ENCODE measurements at places on chromosomes 1 and 21.

DNA sequence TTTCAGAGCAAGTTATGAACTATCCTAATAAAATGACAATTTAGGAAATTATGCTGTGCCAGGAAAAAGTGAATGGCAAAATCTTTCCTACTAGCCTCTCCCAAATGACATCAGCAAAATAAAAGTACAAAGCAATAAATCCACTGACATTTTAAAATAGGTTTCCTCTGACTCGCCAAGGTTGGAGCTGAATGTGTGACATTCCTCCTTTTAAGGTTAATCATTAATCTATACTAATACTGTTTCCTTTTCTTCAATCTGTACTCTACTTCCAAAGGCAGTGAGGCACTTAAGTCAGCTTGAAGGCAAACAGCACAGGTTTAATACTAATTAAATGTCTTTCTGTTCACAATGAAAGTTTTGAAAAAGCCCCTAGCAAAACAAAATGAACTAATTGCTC, 15.7 kb downstream of the RNF19B start:
- DNase-seq = peak; percentile 86

DNA sequence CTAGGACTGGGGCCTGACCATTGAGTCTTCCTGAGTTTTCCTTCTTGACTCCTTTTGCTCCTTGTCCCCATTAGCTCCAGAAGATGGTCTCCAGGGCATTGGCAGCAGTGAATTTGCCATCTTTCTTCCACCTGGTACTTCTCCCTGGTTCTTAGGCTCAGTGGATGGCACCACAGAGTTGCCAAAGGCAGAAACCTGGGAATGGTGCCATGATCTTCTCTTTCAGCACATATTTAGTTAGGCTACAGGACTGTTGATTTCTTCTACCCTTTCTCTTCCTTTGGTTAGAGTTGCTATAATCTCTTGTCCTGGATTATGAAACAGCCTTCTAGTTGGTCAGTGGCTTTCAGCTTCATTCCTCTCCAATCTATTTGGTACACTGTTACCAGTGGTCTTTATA, 6.2 kb downstream of the ZBTB40 start:
- no peak for DNase-seq

DNA sequence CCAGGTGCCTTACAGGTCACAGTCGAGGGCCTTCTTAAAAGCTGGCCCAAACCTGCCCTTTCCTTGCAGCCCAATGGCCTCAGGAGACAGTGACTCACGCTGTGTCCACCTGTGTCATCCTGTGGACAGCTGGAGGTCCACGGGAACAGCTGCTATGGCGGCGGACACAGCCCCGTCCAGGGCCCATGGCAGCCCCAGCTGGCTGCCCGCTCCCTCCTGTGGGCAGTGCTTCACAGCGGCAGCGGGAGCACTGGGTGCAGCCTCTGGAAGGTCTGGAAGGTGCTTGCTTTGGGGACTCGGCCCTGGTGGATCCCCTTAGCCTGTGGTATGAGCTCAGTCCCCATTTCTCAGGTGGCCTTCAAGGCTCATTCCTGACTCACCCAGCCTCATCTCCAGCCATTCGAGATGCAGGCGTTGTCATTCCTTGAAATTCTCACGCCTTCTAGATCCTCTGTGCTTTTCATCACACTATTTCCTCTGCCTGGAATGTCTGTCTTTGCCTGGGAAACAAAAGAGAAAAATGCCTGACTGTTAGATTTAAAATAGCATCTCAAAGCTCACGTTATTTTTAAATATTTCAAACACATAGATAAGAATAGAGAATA, 86.8 kb downstream of the KIF26B start:
- DNase-seq = no peak

DNA sequence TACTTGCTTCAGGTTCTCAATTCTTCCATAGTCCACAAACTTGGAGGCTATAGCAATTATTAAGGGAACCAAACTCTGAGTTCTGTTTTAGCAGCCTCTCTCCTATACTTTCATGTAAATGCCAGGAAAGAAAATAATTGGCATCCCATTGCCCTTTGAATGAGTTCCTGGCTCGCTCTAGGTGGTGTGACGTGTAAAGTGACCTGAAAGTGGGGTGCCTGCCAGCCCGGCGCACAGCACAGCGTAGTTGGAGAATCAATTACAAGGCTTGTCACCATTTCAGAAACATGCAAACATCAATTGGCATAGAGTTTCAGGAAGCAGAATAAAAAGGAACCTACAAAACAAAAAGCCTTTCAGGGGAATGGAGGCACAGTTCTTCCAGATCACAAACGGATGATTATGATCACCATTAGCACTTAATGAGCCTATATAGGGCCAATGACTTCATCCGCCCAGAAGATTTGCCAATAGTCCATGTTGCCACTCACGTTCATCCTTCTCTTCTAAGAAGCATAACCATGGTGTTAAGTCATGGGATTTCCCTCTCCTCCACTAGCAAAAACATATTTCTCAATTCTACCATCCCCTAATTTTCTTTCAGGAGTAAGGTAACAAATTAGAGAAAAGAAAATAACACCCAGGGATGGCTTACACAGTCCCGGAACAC, 354.6 kb upstream of the ADGRL2 start:
- no peak for DNase-seq

DNA sequence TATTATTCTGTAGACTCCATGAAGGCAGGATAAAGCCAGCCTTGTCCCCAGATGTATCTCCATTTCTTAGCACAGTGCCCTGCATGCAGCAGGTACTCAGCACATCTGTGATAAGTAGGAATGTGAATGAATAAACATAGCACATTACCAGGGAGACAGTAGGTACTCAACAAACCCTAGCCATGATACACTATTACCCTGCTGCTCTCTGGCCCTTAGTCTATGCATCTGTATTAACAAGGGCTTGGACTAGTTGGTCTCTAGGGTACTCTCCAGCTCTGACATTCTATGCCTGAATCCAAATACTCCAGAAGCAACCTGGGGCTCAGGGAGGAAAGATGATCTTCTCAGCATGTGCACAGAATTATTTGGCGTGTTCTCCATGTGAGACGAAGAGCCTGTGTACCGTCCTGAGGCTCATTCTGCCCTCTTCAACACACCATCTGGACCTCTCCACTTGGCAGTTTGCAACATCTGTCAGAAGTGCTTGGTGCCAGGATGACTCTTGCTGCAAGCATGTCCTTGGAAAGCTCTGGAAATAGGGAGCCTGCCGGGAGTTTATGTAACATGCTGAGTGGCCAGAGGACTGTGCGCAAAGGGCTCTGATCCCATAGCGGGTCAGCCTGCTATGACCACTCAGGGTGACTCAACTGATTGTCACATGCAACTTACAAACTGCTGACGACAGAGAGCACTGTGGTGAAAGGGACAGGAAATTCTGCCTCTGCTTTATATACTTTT, 228.2 kb upstream of the USP24 start:
- DNase-seq = no peak

GRCh38 chr21:29870814-29871213, 69.0 kb downstream of the GRIK1 start:
- DNase-seq = no peak

GRCh38 chr21:41506611-41507520, 1.1 kb downstream of the TMPRSS2 start:
- DNase-seq = no peak

DNA sequence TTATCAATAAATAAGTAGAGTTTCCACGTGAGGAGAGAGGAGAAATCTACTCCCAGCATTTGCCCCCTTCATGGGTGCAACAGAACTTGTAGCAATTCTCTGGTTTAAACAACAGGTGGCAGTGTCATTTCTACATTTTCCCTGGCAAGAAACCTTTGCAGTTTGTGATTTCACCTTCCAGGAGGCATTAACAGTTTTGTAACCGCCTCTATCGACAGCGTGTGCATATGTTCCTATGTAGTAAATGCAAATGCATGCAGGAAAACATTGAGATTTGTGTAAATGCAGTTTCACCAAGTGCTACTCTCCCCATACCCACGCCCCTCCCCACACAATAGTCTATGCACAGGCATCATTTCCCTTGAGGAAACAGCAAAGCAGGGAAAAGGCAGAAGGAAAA, 494.7 kb downstream of the SMYD3 start:
- peak; percentile 28 for DNase-seq

- DNase-seq = no peak
Measured at GRCh38 chr21:46122237-46122671, 24.3 kb downstream of the COL6A2 start.

DNA sequence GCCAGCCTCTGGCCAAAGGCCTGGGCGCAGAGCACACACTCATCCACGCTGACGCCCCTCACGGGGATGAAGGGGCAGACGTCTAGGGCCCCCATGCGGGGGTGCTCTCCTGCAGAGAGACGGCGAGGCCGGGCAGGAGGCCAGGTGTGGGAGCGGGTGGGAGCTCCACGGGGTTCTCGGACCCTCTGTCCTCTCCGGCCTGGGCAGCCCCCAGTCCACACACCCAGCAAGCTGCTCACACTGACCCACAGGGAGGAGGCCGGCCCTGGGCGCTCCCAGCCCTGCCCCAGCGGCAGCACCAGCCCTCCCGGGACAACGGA, 2.5 kb downstream of the FTCD start:
- no peak for DNase-seq

DNA sequence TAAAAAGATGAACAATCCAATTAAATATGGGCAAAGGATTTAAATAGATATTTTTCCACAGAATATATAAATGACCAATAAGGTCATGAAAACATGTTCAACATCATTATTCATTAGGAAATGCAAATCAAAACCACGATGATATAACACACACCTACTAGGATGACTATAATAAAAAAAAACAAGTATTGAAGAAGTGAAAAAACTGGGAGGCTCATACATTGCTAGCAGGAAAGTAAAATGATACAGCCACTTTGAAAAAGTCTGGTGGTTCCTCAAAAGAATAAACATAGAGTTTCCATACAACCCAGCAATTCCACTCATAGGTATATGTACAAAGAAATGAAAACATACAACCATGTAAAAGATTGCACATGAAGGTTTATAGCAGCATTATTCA, 75.7 kb upstream of the RAB4A start:
- no peak for DNase-seq

GRCh38 chr1:19315378-19316198, 3.5 kb downstream of the SLC66A1 start:
- DNase-seq = peak; percentile 33

- no peak for DNase-seq
Measured at GRCh38 chr1:159010391-159010790, 684 bp downstream of the IFI16 start.

DNA sequence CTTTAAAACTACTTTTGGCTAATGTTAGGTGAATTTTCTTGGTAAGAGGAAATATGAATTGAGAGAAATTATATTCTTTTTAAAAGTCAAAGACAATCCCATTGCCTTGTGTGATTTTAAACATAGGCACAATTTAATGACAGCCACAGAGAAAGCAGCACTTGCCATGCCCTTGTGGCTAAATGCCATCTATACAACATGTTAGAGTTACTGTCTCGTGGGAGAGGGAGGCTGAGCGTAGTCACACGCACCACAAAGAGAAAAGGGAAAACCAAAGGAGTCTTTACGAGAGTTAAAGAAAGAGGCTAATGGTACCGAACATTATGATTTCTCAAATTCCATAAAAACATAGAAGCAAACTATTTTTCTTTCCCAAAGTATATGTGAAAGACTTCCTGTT, 537.9 kb downstream of the PTPRC start:
- no peak for DNase-seq

GRCh38 chr1:25837262-25837875, 17.6 kb downstream of the MTFR1L start:
- peak; percentile 61 for DNase-seq

DNA sequence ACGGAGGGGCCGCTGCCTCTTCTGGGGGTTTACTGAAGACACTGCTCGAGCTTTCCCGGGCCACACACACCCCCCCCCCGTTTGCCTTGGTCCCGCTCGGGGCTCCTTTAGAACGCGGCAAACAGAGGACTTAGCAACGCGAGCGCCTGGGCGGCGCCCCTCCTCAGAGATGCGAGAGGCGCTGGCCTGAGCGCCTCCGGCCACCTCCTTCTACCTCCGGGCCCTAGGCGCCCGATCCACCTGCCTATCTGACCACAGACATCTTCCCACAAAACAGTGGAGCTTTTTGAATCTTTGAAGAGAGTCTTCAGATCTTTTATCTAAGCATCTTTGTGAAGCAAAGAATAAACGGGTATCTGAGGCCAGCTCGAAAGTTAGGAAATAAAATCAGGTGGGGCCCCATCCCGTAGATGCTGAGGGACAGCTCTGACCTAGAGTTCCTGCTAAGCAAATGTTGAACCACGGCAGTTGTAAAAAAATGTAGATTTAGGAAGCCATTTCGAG, 436 bp upstream of the TTLL7 start:
- peak; percentile 64 for DNase-seq

- DNase-seq = no peak
Measured at GRCh38 chr1:224124220-224124619, 10.3 kb downstream of the FBXO28 start.

- DNase-seq = no peak
Measured at GRCh38 chr1:60866917-60867531, 215.3 kb upstream of the NFIA start.

GRCh38 chr1:204288021-204288588, 71.6 kb downstream of the PLEKHA6 start:
- DNase-seq = peak; percentile 93

- peak; percentile 29 for DNase-seq
Measured at GRCh38 chr1:241596633-241597032, 43.5 kb downstream of the CHML start.

- DNase-seq = no peak
Measured at GRCh38 chr1:211328084-211328694, 1.6 kb downstream of the TRAF5 start.

DNA sequence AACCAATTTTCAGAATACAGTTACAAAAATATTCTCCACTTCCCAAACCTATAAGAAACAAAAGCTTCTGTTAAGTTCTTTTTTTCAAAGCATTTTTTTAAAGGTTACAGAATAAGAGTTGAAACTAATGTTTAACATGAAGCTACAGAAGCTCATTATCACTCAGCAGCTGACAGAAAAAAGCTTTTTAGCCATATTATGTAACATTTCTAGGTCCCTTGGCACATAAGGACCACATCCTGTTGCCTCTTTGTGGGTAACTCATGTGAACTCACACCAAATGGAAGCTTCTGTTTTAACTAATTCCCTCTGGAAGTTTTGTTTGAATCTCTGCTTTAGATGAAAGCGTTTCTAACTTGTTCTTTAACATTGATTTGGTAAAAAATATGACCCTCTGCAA, 242.5 kb upstream of the TMPRSS15 start:
- DNase-seq = no peak

- DNase-seq = no peak
Measured at GRCh38 chr1:203280061-203280460, 25.3 kb upstream of the BTG2 start.

GRCh38 chr1:18032172-18032859, 75.3 kb upstream of the IGSF21 start:
- DNase-seq = no peak

Data from kidney glomerular epithelial cell (primary cell).